ENCODE measurements at places on chromosomes 7 and 10.

GRCh38 chr10:10605551-10606081 is 412.1 kb upstream of the CELF2 start:
- no peak for DNase-seq

GRCh38 chr7:23691320-23691719 is 11.3 kb downstream of the FAM221A start:
- DNase-seq = no peak

DNA sequence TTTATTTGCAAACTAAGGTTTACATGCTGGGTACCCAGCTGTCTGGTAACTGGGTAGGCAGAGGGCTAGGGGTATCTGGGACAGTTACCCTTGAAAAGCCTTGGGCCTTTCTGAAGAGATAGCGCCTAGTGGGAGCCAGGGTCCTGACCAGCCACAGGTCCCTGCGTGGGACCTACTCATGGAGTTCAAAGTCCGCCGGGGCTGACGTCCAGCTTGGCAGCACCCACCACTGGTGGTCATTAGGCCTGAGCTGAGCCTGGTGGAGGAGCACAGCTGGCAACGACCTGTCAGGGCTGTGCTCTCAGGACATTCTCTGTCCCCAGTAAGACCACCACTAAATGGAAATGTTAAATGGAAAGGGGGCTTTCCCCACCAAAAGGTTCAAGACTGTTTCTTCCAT is 20.0 kb downstream of the GUSB start:
- DNase-seq = no peak

- DNase-seq = no peak
Measured at GRCh38 chr10:87622314-87623004, 37.2 kb upstream of the PAPSS2 start.

DNA sequence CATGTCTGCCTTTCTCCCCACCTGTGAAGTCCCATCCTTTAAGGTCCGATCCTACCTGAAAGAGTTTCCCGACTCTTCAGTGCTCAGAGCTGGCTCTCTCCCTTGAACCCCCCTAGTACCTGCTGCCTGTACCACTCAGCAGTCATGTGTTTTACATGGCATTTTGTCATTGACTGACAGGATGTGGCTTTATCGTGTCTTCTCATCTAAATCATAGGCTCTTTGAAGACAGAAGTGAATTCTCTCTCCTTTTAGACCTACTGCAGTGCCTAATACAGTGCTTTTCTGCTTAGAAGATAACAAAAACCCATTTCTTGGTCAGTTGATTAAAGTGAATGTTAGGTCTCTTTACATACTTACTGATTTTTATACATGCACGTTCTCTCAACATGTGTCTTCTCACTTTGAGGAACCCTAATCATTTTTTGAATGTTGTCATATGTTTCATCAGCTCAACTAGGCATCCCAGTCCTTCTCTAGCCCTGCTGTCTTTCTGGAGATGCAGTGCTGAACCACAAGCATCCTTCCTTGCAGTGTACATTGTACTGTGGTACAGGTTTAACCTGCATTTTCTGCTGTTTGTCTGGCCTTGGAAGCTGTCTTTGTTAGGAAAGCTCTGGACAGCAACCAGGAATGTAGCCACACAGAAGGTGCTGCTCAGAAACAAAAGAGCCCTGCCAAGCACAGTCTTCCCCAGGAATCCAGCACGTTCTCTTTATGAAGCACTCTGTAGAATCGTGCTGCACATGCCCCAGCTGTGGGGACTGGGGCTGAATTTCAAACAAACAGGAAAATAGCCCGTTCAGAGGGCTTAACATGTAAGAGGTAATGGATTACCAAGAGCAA is 28.1 kb upstream of the LRRC4 start:
- DNase-seq = no peak

DNA sequence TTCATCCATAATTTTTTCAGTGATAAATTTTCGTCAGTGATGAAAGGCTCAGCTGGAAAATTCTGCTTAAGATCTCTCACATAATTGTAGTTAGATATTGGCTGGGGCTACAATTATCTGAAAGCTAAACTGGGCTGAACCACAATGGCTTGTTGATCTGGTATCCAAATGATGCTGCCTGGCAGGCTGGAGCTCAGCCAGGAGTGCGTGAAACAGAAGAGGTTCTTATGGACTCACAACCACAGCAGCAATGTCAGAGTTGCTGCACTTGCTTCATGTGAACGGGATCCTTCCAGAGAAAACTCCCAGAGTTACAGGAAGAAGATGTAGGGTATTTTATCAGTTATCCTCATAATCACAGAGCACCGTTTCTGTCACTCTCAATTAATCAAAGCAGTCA is 533.2 kb upstream of the POM121L12 start:
- no peak for DNase-seq

GRCh38 chr7:16982640-16983350 is 101.0 kb upstream of the AGR3 start:
- no peak for DNase-seq

Data from stimulated activated CD4-positive, alpha-beta T cell treated with anti-CD3 and anti-CD28 coated beads, TNF-alpha, amount 100 ng/mL, for 24 hours (primary cell).